ENCODE measurements at places on chromosomes 12 and 14.
A peak's percentile ranks its signal among the peaks of the same experiment; 100 is the strongest.

DNA sequence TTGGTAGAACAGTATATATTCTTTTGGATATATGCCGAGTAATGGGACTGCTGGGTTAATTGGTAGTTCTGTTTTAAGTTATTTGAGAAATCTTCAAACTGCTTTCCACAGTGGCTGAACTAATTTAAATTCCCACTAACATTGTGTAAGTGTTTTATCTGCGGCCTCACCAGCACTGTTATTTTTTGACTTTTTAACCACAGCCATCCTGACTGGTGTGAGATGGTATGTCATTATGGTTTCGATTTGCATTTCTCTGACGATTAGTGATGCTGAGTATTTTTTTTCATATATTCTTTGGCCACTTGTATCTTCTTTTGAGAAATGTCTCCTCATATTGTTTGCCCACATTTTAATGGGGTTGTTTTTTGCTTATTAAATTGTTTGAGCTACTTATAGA lies 357.4 kb downstream of the C12orf50 start:
- DNase-seq: no peak

- no peak for DNase-seq
These were observed 687.1 kb upstream of the FBXO33 start for GRCh38 chr14:40119321-40119720.

GRCh38 chr14:89294060-89294459 lies 123.0 kb downstream of the FOXN3 start:
- DNase-seq: no peak

DNA sequence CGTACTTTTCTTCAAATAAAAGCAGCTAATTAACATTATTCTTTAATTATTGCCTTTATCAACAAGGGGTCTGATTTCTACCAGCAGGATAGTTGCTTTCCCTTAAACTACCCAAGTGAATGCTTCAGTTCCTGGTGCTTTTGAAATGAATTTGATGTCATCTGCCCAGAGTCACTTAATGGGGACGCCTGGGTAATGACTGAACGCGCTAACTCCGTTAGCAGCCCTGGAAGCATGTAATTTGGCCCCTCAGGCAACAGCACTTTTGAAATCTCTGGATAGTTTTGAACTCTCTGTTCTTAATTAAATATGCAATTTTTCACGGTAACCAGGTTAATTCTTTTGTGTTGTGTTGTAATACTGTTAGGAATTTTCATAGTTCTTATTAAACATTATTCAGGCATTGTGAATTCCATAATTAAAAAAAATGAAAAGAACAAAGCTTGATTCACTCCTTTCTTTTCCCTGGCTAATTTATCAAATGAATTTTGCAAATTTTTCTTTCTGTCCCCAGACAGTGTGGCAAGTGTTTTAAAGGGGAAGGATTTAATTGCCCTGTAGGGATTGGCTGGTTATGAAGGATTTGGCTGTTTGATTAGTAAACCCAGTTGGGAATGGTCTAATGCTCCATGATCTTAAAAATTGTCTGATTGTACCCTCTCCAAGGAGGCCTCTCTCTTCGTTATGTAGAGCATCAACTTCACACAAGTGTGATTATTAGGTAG lies 137.5 kb upstream of the MYL2 start:
- no peak for DNase-seq

GRCh38 chr12:63848450-63848849 lies 4.0 kb downstream of the SRGAP1 start:
- peak; percentile 35 for DNase-seq

GRCh38 chr12:4648104-4648500 lies 749 bp downstream of the AKAP3 start:
- DNase-seq: no peak

GRCh38 chr12:97650242-97650641 lies 187.6 kb downstream of the RMST start:
- no peak for DNase-seq

- DNase-seq: no peak
These were observed 323.3 kb downstream of the TMEM117 start for GRCh38 chr12:44159216-44159615.

DNA sequence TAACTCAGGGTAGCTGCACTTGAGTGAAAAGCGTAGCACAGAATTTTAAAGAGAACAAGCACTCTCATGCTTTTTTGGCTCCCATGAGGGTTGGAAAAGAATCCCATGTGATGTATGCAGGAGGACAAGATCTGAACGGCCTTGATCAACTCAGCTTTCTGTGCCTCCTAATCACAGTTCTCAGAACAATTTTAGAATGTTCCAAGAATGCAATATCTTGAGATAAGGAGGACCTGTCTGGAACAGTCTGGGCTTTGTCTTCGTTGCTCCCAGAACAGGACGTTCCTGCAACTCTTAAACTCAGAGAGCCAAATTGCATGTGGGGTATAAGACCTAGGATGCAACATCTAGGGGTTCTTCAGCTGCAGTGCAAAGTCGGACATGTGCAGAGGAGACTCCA lies 582.7 kb downstream of the RERGL start:
- DNase-seq: no peak

DNA sequence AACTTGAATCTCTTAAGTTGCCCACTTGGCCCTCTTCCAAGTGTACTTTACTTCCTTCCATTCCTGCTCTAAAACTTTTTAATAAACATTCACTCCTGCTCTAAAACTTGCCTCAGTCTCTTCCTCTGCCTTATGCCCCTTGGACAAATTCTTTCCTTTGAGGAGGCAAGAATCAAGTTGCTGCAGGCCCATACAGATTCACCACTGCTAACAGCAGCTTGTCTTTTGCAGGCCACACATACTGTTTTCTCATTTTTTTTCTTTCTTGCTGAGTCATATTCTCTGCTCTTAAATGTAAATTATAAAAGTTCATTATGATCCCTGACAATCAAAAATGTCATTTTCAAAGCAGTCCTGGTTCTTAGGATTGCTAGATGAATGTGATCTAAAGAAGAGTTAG lies 1820.8 kb upstream of the FLRT2 start:
- DNase-seq: no peak

DNA sequence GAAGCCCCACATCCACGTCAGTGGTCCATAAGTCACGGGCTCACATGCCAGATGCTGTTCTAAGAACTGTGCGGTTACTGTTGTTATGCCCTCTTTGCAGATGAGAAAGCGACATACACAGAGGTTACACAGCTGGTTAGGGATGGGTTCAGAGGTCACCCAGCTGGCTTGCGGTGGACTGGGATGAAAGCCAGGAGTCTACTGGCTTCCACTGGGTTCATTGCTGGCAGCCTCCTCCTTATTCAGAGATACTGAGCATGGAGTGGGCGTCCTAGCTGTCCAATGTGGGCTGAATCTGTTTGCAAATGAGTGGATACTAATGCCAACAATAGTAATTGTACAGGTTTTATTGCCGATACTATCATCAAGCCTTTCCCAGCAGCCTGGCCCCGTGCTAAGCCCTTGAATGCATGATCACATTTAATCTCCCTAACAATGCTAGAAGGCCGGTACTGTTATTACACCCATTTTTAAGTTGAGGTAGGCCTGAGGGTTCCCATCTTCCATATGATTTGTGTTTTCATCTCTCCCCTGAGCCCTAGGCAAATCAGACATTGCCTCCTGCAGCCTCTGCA lies 129.1 kb downstream of the PLXNC1 start:
- no peak for DNase-seq

- DNase-seq: no peak
These were observed 60.2 kb downstream of the GXYLT1 start for GRCh38 chr12:42084522-42084921.

- DNase-seq: peak; percentile 81
These were observed 47.9 kb downstream of the SYNE3 start for GRCh38 chr14:95468448-95469133.

GRCh38 chr12:26120561-26121274 lies 4.1 kb downstream of the BHLHE41 start:
- DNase-seq: no peak

DNA sequence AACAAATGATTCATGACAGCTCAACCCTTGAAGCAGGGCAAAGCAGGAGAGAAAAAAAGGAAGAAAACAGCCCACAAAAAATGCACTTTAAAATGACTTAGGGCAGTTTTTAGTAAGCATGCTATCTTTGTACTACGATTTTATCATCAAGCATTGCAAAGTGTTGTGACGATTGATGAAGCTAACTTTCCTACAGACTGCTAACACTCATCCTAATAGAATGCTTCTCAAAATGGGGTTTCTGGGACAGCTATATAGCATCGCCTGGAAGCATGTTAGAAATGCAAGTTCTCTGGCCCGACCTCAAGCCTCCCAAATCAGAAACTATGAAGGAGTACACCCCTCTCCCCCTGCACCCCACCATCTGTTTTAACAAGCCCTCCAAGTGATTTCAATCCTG lies 256.4 kb downstream of the SSPN start:
- no peak for DNase-seq

- no peak for DNase-seq
These were observed 154.4 kb downstream of the PTPN11 start for GRCh38 chr12:112573141-112573540.

- DNase-seq: no peak
These were observed 193.1 kb upstream of the FLRT2 start for GRCh38 chr14:85336817-85337216.

GRCh38 chr12:54628186-54628846 lies 6.4 kb downstream of the LACRT start:
- no peak for DNase-seq

- no peak for DNase-seq
These were observed 2.9 kb downstream of the BEGAIN start for GRCh38 chr14:100584056-100585031.

DNA sequence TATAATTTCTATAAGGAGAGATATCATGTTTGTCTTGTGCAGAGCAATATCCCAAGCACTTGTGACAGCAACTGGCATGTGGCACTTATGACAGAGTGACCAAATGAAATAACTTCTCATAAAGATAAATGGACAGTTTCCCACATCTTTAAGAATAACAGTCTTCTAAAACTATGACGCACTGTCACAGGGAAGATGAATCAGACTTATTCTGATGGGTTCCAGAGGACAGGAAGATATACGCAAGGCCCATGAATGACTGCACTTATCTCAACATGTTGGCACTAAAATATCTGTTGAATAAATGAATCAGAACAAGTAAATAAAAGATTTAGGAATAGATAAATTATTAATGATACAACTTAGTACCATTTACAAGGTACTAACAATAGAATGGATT lies 465.8 kb upstream of the SYT1 start:
- DNase-seq: no peak

DNA sequence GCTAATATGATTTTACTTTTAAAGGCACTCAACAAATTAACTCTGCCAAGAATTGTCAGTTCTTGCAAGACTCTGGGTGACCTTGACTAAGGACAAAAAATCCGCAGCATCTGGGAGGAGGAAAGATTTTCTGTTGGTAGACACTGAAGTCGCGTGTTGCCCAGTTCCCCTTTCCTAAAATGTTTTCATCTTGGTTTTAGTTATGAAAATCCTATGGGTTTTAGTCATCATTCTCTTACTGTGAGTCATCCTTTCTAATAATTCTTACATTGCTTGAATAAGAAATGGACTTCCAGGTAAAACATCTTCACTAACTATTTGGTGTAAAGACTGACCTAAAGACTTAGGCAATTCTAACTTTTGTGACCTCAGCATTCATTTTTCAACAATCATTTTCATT lies 9.1 kb downstream of the GSG1 start:
- DNase-seq: peak; percentile 42

- no peak for DNase-seq
These were observed 4.1 kb downstream of the CLMN start for GRCh38 chr14:95315579-95315978.

DNA sequence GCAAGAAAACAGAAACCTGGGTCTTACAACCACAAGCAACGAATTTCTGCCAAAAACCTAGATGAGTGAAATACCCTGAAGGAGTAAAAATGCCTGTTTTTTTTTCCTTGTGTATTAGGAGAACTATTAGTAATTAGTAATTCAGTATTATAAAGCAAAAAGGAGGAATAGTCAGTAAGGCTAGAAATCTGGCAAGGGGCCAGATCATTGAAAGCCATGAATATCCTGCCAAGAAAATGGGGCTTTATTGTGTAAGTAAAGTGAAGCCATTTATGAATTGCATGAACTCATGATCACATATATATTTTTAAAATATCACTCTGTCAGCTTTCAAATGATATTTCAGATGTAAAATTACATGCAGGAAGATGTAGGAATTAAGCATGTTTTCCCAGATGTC lies 57.9 kb downstream of the TXNDC16 start:
- no peak for DNase-seq

- DNase-seq: no peak
These were observed 2.3 kb downstream of the CLECL1 start for GRCh38 chr12:9730591-9730990.

DNA sequence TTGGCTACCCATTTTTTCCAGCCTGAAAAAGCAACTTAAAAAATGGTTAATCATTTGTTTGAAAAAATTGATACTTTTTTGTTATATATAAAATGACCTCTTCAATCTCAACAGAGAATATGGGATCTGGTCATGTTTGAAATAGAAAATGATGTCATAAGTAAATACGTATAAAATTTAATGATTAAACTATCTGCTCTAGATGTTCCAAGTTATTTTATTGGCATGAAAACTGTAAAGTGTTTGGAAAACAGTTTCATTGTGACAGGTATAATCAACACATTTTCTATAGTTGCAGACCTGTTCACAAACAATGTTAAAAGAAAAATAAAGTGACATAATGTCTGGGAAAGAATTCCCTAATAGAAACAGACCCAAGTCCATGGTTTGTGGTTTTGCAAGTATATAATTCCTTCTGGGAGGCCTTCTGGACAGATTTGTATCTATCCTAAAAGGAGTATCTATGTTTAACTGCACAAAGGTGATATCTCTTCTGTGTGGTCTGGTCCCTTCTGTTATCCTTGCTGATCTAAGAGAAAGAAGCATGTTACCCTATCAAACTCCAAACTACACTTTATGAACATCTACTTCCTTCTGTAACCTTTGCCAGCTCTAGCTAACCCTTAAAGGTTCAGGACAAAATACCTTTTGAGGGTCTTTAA lies 39.5 kb upstream of the LRIG3 start:
- DNase-seq: no peak

DNA sequence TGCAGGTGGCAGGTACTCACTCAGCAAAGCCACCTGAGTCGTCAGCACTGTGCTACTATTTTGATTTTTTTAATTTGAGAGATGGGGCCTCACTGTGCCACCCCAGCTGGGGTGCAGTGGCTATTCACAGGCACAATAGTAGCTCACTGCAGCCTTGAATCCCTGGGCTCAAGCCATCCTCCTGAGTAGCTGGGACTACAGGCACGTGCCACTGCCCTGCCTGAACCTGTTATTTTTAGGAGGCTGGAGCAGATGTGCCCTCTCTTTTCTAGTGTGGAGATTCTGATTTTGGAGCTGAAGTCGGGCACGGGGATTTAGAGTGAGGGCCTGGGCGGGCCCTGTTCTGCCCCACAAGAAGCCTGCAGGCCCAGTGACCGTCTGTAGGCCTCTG lies 17.3 kb downstream of the SLC25A47 start:
- DNase-seq: no peak

GRCh38 chr12:90235642-90236041 lies 527.0 kb upstream of the ATP2B1 start:
- peak; percentile 25 for DNase-seq

DNA sequence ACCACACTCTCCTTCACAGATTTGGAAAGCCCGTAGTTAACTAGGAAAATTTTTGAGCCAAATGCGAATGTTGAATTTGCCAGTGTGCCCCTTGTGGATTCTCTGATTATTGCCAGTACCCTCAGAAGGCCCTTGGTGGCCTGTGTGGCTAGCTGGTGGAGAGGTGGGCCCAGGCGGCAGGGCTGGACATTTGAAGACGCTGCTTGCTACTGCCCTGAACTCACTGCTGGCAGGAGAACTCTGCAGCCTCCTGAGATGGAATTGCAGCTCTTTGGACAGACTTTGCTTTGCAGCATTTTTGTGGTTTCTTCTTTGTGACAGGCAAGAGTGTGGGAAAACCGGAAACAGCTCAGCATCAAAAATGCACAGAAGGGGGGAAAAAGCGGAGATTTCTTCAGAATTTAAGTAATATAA lies 97.6 kb downstream of the TGFB3 start:
- DNase-seq: no peak

GRCh38 chr12:28497889-28498411 lies 307.7 kb downstream of the CCDC91 start:
- DNase-seq: peak; percentile 49

All from LoVo (cell line).